ENCODE measurements at places on chromosomes 2 and 18.

DNA sequence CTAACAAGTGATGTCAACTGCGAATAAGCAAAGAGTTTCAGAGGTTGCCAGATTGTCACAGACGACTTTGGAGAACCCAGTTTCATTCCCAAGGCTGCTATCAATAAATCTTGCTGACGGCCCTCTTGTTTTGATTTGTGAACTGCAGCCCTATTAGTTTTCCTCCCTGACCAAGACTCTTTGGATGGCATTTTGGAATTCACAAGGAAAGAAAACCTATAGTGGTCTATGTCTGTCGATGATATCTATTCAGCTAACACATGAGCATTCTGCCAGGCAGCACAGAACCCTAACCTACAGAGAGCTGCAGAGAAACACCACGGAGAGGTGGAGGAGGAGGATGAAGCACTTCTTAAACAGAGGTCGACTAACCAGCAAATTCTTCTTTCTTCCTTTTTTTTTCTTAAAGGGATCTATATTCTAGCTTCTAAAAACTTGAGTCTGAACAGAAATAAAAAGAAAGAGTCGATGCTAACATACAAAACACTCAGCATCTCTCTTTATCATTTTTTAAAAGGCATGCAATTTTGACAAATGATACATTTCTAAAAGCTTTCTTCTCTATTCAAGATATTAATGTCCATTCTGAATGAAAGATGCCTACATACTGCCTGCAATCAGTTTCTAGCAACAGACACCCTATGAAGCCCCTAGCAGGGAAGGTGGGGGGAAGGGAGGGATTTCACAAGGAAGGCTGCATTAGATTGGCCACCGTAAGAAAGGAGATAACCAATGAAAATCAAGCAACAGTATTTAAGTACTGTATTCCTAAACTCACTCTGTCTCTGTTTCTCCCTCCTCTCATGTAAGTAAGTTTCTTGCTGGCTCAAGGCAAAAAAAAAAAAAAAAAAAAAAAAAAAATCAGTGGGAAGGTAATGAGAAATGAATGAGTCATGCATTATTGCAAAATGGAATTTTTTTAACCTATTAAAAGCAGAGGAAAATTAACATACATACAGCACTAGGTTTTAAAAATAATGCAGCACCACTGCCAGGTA lies 83.0 kb upstream of the CHRNA1 start:
- peak; percentile 60 for DNase-seq

GRCh38 chr2:8239531-8240088 lies 442.2 kb upstream of the ID2 start:
- no peak for DNase-seq

GRCh38 chr18:63775166-63775730 lies at the start of gene SERPINB7:
SERPINB7 (plus strand) TSS chr18:63775418; CDS start chr18:63782373, 6,955 bp downstream.
- DNase-seq = peak; percentile 74

GRCh38 chr2:144849612-144850011 lies 329.7 kb upstream of the ZEB2 start:
- DNase-seq = no peak

- DNase-seq = peak; percentile 11
Measured at GRCh38 chr2:151827564-151828142, 568 bp downstream of the ARL5A start.

DNA sequence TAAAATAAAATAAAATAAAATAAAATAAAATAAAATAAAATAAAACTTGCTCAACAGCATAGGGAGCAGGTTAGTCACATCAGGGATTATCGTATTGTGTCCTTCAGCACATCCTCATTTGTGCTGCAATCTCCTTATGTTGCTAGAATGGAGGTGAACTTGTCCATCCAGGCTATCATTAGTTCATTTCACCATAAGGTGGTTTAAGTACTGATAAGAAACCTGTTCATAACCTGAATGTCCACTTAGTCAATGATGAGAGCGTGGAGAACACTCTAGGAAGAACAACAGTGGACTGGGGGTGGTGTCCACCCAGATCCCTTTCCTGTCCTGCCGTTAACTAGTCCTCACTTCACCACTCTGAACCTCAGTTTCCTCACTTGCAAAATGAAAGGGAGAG lies 21.9 kb downstream of the DHRS9 start:
- no peak for DNase-seq

All from A172 (cell line).